NCI-H1436 treated with DMSO at 0.1 percent for 48 hours (cell line): ENCODE measurements at places on chromosomes 2 and 18.

GRCh38 chr18:31486165-31486564, 11.8 kb upstream of the DSG2 start:
- no peak for DNase-seq

DNA sequence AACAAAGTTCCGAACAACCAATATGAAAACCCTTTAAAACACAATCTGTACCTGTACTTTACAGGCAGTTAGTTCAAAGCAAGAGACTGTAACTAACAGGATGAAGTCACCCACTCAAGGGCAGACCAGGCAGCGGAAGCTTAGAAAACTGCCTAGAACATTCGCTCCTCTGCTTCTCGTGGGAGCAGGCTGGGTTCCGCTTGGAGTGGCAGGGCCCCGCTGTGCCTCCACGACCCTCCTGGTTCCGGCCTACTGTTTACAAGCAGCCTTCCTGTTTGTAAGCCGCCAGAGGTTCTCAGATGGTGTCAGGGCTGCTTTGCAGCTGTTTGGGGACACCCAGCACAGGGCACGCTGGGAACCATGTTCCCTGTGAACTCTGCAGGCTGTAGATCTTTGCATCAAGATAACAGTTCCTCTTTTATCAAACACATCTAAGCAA, 31.3 kb downstream of the CIB4 start:
- no peak for DNase-seq

DNA sequence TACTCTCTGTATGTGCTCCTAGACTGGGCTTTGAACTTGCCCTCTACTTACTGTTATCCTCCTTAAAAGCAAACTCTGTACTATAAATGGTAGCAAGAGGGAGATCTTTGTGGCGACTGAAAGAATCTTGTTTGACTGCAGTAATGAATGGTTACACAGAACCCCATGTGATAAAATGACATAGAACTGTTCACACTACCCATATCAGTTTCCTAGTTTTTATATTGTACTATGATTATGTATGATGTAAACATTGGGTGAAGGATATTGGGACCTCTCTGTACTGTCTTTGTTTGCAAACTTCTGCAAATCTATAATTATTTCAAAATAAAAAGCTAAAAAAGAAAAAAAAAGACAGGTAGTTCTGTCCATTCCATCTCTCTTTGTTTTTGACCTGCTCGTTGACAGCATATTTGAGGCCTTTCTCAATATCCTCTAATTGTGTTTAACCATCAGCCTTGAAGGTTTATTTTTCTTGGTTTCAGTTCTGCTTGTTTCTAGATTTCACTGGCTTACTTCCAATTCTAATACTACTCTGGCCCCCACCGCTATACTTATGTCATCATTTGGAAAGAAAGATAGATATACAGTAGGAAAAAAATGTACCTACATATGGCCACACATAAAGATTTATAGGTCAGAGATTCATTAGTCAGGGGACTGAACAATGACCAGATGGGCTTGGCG, 79.2 kb upstream of the MYO3B start:
- DNase-seq = no peak

DNA sequence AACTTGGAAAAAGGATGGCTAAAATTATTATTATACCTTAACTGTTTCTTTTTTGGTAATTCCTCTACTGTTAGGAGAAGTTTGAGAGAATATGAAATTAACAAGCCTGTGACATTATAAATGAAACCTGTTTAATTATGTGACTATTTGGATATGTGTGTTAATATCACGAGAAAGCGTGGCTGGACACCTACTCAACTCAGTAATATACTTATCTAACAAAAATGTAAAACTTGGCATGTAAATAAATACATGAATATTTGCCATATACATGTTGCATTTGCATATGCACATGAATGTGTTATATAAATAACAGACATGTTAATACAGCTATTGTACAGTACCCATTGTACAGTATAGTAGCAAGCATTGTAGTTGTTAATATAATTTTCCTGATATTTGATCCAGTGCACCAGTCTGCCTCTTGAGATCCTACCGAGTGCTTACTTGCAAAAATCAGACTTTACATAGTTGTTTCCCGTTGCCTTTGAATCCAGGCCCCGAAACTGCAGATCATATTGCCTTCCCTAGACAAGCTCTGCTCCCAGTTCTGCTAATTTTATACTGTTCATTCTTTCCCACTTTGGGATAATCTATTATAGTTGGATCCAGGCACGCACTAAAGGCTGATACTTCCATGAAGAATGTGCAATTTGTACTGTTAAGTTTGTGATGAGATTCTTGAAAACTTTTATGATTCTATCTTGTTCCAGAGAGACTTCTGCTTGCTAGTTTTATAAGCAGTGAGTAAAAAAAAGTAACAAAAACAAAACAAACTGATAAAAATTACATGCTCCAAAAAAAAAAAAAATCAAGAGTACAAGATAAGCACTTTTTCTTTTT, 395.6 kb downstream of the ARHGAP15 start:
- no peak for DNase-seq

GRCh38 chr2:134078354-134078753, 175.5 kb upstream of the MGAT5 start:
- no peak for DNase-seq

DNA sequence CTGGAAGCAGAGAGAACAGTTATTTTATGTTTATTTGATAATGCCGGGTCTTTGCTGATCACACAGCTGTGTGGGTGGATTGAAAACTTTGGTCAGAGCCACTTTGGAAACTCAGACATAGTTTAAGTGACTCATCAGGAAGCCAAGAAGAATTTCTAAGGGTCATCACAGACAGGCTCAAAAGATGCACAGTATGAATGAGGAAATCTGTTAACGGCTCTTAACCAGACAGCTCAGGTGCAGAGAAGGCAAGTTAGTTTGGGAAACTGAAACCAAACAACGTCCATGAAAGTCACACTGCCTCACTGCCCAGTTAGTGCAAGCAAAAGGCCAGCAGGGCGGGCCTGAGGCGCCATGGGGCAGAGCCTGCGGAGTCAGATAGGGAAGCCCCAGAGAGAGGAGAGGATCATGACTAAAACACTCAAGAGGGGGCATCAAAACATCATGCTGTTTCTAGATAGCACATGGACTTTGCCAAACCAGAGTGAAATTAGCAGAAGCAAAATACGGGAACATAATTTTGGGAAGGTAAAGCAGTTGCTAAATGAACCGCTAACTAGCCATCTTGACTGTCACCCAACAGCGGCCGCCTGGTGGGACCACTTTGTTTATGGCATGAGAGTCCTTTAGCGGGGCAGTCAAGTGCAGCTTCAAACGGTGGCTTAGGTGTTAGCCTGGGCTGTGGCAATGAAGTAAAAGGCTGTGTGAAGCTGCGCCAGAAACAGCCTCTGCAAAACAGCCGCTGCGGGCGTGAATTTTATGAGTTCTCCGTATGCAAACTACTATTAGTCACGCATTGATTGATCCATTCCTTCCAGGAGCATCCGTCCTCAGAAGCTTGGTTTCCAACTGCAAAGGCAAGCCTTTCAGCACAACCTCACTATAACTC, 101.2 kb downstream of the KCTD18 start:
- no peak for DNase-seq

DNA sequence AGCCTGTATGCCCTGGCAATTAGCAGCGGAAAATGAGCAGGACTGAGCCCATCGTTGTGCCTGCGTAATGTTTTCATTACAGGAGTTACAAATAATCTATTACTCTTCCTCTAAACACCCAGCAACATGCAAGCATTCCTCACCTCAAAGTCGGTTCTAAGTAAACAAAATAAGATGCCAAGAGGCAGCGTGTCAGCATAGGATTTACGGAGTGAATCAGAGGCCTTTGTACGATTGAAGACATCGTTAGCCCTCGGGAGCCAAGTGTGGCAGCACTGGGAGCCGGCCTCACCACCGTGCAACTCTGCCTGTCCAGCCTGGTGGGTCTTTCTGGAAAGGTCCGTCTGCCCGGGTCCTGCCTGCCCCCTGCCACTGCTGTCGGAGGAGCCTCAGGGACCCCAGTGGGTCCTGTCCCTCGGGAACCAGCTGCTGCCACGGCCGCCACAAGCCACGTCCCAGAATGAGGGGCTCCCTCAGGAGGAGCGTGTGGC, 80.1 kb upstream of the CTDP1 start:
- no peak for DNase-seq

DNA sequence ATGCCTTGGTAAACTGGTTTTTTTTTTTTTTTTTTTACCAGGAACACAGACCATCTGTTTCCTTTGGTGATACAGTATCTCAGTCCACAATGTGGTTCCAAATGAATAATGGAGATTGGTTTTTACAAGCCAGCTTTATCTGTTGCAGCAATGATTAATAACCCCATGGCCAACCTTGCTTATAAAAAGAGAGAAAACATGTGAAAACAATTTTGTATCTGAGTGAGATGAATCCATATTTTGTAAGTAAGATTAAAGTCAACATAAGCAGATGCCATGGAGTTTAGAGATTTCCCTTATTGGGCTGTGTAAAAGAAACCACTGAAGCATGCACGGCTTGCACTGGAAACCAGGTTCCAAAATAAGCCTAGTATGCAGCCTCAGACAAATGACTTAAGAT, 108.6 kb upstream of the CNTNAP5 start:
- no peak for DNase-seq

DNA sequence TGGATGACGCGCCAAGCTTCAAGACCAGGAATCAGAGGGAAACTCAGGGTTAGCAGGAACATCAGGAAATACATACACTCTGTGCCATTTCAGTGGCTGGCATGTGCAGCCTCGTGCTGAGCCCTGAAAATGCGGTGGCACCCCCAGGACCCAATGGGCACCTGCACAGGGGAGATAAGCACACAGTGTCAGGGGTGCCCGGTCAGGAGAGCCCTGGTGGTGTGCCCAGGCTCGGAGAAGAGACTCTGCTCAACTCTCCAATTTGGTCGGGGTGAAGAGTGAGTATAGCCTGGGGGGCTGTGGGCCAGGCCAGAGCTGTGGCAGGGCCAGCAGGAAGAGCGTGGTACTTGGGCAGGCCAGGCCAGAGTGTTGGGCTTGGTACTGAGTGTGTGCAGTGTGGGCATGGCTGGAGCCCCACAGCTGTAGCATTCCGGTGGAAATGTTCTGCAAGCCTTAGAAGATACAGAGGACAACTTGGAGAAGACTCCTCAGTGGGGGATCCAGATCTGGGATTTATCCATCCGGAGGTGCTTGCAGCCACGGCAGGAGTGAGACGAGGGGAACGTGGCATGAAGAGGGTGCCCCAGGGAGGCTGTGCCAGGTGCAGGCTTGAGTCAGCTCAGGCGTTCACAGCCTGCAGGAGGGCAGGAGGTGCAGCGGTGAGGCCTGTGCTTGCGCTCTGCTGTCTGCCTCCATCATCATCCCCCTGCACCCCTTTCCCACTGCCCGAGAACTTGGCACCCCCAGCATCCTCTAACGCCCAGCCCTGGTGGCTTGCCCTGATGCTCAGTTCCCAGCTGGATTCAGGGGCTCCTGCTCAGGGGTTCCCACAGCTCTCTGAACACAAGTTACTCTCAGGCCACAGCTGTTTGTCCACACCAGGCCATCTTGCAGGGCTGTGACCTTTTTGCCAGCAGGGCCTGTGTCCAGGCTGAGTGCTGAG, 451.7 kb upstream of the HS6ST1 start:
- DNase-seq = no peak

GRCh38 chr2:168566974-168567665, 111.0 kb downstream of the CERS6 start:
- DNase-seq = no peak

DNA sequence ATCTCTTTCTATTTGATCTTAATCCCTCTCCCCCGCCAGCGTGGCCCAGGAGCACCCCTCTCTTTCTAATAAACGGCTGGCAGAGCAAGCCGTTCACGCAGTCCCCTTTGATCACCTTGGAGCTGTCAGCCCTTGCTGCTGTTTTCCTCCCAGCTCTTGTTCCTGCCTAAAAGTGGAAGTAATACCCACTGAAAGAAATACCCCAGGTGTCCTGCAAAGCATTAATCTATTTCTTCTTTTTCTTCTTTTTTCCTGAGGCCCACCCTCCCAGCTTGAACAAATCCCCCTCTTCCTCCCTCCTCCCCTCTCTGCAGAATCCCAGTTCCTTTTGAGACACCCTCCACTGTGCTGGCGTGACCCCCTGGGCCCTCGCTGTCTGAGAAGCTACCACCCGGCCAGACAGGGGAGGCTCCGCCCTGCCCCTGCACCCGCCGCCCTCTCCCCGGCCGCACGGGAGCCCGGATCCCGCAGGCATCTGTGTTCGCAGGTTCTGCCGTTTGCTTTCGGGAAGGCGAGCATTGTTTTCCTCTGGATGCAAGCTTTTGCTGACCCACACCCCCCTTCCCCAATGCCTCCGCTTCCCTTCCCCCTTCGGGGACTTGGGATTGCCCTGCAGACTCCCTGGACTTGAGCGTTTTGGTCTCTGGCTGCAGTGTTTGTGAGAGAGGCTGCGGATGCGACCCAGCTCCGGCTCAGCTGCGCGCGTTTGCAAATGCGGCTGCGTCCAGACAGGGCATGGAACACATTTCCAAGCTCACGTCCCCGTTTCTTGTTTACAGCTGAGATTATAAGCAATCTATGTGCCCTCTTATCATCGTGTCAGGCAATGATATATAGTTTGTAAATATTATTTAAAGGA, 631.5 kb downstream of the NYAP2 start:
- no peak for DNase-seq

DNA sequence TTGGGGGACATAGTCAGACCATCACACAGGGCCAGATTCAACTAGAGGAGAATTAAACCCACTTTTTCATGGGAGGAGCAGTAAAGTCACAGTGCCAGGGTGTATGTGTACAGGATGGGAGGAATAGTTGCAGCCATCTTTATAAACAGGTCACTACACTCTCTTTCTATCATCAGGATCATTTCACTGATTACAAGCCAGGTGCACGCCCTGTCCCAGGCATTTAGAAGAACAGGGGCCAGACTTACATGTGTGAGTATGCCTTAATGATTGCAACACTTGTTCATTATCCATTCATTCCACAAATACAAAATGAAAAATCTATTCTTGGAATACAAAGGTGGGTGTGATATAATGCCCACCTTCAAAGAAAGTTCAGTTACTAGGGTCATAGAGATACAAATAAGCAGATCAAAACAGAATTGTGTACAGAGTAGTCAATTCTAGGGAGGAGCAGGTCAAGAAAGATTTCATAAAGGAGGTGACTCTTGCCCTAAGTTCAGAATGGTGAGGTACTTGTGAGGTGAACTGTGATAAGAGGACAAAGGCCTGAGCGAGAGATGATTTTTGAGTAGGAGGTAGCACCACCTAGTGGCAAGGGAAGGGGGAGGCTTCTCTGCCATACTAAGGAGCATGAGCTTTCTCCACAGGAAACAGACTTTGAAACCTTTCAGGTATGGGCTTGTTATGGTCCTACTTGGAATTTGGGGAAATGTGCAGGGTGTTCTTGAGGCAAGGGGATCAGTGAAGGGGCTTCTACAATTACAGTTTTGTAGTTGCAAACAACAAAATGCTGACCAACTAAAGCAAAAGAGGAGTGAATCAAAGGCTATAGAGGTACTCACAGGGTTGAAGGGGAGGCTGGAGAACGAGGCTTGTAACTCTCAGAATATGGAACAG, 156.3 kb downstream of the SUCLG1 start:
- DNase-seq = no peak
